ENCODE measurements at places on chromosomes 2 and 18. TPM values are rescaled to one million over a fixed set of nuclear protein-coding genes. Genes with fewer than 3 reads are reported as not detected.

The HOXD3 gene
- polyA plus RNA-seq, result 0.81 TPM

The SPEG gene
- 98.3 TPM for polyA plus RNA-seq

The CROCC2 gene
- polyA plus RNA-seq, result not detected

- H3K36me3 ChIP-seq, result no peaks in the 10 kb centered on the region
- no peak for DNase-seq
- H3K4me1 ChIP-seq, result peaks cover 32% of the 10 kb centered on the region
- no peak overlapping the region for H3K4me3 ChIP-seq
These were observed 21.2 kb downstream of the RTP5 start for GRCh38 chr2:241890524-241891235.

DNA sequence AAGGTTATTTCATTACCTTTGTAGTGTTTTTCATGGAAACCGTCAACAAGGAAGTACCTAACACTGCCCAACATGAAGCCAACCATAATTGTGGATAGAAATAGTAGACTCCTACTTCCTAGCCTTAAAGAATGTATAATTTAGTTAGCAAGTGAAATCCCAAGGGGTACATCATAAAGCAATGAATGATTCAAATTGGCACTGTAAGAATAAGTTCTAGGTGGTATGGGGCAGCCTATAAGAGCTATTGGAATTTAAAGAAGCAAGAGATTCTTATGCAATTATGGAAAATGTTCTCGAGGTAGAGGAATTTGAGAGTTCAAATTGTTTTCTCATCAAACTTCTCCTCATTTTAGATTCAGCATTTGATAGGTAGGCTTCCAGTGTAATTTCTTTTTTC is 157.9 kb downstream of the FMNL2 start:
- no peak overlapping the region for H3K4me3 ChIP-seq
- H3K36me3 ChIP-seq, result no peaks in the 10 kb centered on the region
- H3K4me1 ChIP-seq, result peaks cover 5% of the 10 kb centered on the region

DNA sequence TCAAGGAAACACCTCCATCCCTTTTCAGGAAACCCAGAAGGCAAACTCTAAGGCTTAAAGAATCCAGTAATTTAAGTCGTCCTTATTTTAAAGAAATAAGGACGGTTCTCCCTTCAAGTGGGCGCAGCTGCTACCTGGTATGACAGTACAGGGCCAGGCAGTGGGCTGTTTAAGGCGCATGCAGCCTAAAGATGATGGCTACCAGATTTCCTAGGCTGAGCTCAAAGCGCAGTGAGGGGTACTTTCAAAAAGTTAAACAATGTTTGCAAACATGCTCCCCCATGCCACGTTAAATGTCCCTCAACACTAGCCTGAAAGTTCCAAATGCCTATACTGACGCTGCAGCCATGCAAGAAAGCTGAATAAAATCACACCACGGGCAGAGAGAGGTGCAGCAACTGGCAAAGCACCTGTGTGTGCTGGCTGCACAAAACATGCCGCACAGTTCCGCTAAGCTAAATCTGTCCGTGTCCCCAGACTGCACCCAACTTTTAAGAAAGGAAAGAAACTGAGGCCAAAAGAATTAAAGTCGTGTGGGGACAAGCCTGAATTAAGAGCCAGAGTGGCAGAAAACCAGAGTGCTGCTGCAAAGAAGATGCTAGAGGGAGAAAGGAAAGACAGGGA is 583 bp downstream of the HIBCH start:
- peak; percentile 22 for DNase-seq
- peaks cover 7% of the 10 kb centered on the region for H3K4me1 ChIP-seq
- H3K27ac ChIP-seq, result peak overlapping the region; percentile 55
- H3K4me3 ChIP-seq, result peak overlapping the region; percentile 80
- H3K36me3 ChIP-seq, result no peaks in the 10 kb centered on the region

- H3K36me3 ChIP-seq, result peaks cover 9% of the 10 kb centered on the region
- DNase-seq, result no peak
- H3K4me1 ChIP-seq, result peaks cover 3% of the 10 kb centered on the region
- H3K27me3 ChIP-seq, result no peaks in the 10 kb centered on the region
These were observed 16.1 kb upstream of the ADI1 start for GRCh38 chr2:3535467-3535793.
